ENCODE measurements at places on chromosomes 12 and 14. TPM values are rescaled to one million over a fixed set of nuclear protein-coding genes. Genes with fewer than 3 reads are reported as not detected.

Gene KRT6C
- 261 TPM for total RNA-seq

Gene CLEC14A
- 0.05 TPM for total RNA-seq

Gene OSGEP
- total RNA-seq: 54.4 TPM

Gene CAMKK2
- 20.5 TPM for total RNA-seq

Gene TMEM63C
- 22.3 TPM for total RNA-seq

All from airway epithelial cell (primary cell).